ENCODE measurements at places on chromosomes 6 and 20.
A peak's percentile ranks its signal among the peaks of the same experiment; 100 is the strongest.

DNA sequence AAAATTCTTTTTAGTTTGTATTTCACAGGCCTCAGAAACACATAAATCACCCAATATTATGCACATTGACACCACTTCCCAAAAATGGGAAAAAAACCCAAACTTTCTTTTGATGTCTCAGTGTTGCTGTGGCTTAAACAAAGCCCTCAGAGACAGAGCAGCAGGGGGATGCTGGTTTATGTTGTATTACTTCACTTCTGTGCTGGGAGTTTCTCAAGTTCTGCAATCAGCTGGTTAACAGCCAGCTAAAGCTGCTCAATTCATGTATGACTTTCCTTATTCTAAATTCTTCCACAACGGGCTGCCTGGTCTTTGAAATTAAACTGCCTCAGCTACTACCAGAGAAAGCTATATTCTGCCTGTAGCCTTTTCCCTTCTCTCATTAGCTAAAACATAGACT lies 5.6 kb downstream of the FILIP1 start:
- peak; percentile 92 for DNase-seq

GRCh38 chr20:53660947-53661381 lies 67.3 kb upstream of the ZNF217 start:
- DNase-seq: peak; percentile 22

GRCh38 chr6:49918787-49919186 lies 45.2 kb downstream of the DEFB114 start:
- no peak for DNase-seq

GRCh38 chr6:29720863-29721262 lies 2.4 kb upstream of the HLA-F start:
- DNase-seq: no peak

DNA sequence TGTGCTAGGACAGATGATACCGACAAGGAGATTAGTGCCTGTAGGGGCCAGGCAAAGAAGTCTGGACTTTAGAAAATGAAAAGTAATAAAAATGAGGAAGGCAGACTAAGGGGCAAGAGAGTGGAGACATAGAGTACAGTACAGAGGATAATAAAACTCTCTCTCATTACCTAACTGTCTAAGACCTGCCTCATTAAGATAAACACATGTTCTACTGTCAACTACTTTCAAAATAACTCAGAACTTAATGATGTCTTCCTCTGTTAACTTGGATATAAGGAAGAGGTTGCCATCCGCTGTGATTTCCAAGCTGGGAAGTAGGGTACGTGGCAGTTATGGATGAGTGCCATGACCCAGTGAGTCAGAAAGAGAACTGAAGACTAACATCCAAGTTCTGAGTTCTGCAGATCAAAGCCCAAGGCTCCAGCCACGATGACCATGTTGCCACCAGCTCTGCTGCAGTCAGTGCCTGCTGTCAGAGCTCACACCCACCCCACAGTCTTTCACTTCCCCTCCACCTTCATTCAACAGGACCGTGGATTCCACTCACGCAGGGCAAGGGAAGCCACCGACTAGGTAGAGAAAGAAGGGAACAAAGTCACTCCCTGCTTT lies 81.8 kb downstream of the KIF16B start:
- DNase-seq: no peak

DNA sequence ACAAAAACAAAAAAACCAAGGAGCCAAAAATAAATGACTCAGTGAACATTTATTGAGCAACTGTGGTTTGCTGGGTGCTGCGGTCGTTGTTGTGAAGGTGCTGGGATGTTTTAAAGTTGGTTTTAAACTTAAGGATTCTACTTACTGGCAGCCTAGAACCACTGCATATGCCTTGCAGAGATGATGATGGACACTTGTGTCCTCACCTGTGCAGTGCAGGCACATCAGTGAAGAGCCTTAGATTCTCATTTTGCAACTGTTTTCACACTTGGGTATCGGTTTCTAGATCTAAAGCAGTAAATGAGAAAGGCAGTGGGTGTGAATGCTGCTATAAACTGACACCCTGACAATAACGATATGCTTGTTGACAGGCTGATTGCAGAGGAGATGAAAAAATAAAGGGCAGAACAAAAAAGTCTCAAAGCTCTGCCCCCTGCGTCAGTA lies 68.8 kb downstream of the UTRN start:
- DNase-seq: no peak

DNA sequence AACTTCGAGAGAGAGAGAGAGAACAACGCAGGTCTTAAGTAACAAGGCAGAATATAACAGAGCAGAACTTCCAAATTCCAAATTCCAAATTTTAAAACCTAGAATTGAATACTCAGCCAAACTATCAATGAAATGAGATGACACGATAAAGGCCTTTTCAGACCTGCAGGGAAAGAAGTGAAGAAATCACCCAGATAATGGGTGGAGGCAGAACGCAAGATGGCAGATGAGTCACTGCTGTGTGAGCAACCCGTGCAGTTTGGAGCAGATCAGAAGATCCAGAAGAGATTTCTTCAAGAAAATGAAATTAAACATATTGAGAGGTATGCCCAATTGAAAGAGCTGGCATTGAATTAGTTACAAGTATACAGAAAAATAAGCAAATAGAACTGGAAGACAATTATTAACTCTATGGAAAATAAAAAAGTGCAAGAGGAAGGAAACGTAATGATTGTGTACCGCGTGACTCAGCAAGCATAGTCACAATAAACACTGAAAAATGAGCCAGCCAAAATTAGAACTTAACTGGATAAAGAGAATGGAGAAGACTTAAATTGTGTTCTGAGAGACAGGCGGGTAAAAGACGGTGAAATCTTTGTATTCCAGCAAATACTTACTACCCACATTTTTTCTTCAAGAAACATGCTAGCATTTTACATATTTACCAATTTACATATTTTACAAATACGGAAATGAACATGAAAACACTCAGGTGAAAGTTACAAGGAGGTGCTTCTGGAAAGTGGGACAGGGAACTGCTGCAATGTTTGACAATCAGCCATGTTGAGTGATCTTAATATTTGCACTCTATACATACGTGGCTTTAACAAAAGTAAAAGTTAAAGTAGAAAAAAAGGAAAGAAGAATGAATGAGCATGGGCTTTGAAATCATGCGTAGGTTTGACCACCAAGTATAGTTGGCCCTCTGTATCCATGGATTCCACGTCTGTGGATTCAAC lies 87.9 kb upstream of the CDYL start:
- DNase-seq: peak; percentile 71

GRCh38 chr20:18360635-18361034 lies 72.3 kb downstream of the ZNF133 start:
- no peak for DNase-seq

DNA sequence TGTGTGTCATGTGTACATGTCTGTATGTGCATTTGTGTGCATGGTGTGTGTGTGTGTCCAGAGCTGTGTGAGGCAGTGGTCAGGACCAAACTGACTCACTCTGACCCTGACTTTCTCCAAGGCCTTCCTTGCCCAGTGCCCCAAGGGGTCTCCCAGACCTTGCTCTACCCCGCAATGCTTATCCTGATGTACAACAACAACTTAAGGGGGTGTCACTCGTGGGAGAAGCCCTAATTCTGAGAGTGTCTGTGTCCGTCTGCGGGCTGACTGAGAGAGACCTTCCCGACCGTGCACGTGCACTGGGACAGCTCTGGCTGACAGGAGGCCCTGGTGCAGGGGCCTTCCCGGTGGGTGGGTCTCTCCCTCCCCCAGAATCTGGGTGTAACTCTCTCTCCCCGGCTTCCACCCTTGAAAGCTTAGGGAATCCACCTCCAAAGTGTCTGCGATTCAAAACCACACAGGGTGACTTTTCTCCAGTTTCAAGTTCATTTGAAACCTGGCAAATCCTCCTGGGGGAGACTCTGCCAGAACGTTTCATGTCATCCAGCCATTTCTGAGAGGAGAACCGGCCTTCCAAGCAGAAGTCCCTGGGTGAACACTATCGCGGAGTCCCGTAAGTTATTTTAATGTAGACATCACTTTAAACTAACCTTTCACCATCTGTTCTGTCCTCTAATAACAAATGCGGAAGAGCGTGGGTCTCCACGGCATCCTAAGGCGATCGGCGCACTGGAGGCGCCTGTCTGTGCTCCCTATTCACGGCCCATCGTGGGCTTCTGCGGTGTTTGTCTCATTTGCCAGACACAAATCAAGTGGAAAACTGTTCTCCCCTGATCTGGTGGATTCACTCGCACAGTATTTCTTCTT lies 225.5 kb downstream of the TAF4 start:
- no peak for DNase-seq

- no peak for DNase-seq
Measured at GRCh38 chr6:159149641-159150040, 19.6 kb upstream of the FNDC1 start.

- DNase-seq: no peak
Measured at GRCh38 chr6:158081657-158081935, 86.5 kb downstream of the SERAC1 start.

DNA sequence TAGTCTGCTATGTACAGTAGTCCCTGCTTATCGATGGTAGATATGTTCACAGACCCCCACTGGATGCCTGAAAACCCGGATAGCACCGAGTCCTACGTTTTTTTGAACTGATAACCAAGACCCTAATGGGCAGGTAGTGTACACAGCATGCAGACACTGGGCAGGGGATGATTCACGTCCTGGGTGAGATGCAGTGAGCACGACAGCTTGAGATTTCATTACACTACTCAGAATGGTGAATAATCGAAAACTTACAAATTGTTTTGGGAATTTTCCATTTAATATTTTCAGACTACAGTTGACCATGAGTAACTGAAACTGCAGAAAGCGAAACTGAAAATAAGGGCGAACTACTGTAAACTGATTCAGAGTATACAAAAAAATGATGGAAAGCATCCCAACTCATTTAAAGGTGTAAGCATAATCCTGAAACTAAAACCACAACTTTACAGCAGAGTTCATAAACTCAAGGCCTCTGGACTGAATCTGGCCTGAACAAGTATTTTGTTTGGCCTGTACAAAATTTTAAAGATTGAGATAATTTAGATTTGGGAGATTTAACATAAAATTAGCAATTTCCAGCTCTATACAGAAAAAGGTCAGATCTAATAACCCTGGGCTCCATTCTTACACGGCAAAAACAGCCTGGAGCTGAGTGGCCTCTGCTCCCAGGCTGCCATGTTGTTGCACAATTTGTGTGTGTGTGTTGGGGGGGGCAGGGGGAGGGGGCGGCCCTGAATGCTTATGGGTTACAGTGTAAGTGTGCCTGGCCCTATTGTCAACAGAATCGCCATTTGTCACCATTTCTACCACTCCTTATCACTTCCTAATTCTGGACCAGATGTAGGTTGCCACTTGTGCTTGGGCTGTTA lies 34.9 kb downstream of the RNF24 start:
- DNase-seq: peak; percentile 78
